ENCODE measurements at places on chromosomes 1 and 21. TPM values are rescaled to one million over a fixed set of nuclear protein-coding genes. Genes with fewer than 3 reads are reported as not detected.

CHAF1B gene
- 1.6 TPM for total RNA-seq

AADACL4 gene
- not detected for total RNA-seq

PRR9 gene
- total RNA-seq: not detected

DNA sequence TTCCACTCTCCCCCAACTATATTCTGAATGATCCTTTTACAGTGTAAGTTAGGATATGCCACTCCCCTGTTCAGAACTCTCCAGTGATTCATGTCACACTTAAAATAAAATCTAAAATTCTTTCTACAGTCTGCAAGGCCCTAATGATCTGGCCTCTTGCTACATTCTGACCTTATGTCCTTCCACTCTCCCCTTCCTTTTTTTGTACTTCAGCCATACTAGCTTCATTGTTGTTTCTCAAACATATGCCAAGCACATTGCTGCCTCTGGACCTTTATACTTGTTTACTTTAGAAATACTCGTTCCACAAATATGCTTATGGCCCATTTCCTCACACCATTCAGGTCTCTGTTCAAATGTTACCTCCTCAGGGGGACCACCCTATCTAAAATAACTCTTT is 14.8 kb upstream of the PSMA5 start:
- no peak for DNase-seq

DNA sequence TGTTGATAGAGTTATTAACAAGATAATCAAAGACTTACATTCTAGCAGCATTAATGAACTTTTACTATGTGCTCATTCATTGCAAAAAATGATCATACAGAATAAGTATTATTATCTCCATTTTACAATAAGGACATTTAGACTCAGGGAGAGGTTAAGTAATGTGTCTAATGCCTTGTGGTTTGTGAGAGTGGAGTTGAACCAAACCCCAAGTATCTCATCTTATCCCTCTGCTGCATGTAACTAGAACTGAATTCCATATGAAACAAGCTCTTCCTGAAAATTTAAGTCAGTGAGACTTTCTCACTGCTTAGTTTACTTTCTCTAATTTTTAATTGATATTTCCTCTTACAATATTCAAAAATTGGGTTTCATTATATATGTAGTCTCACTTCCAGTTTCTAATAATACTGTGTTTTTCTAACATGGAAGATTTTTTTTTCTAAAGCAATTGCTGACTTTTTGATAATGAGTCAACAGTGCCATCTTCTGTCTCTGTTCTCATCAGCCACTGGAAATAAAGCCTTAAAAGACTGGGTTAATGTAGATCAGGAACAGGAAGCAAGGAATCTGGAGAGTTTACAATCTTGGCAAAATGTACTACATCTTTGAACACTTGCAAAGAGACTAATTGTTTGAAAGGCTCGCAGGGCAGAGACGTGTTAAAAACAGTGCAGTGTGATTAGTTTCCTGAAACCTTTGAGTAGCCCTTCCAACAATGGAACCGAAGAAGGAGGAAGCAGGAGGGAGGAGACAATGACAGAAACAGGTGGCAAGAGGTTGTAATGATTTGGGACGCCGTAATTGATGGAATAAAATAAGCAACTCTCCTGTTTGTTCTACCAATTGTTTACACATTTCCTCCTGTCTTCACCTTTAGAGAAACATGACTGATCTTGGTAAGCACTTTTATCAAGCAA is 567.6 kb downstream of the MRPL39 start:
- DNase-seq: no peak

- DNase-seq: no peak
These were observed 1.6 kb downstream of the P3H1 start for GRCh38 chr1:42765269-42765668.

All from dermis microvascular lymphatic vessel endothelial cell (primary cell).